ENCODE measurements at places on chromosomes 2 and 18.

- no peak for DNase-seq
Measured at GRCh38 chr2:140601342-140601741, 1529.5 kb downstream of the LRP1B start.

DNA sequence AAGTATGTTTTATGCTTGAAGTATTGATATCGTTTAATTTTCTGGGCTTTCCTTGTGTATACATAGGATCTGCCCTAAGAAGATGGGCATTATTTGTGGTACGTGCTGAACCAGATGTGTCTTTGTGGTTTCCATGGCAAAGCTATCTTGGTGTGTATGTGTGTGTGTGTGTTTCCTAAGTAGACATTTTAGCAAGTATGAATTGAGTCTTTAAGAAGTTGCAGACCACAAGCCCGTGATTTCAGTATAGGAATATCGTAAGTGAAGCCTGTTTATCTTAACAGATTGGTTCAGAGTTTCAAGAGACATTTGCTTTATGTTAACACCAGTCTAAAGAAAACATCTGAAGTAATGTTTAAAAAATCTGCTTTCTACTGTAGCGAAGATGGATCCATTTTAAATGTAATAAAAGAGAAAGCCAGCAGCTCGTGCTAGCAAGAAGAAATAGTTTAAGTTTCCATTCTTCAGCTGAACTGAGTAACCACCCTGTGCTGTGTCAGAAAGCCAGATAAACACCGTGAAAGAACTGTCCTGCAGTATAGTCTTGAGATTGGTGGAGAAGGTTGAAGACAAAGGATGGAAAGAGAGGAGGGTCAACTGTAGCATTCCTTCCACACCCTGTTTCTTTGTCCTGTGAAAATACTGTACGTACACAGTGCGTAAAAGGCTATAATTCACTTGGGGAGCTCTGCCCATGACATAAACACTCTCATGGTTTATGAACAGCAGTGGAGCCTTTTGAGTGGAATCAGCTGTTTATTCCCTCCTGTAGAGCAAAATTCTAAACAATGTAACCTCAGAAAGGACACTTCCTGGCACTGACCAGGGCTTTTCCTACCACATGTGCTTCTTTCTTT is 91.9 kb upstream of the FOSL2 start:
- no peak for DNase-seq

- no peak for DNase-seq
Measured at GRCh38 chr2:67585400-67585799, 188.3 kb downstream of the ETAA1 start.

DNA sequence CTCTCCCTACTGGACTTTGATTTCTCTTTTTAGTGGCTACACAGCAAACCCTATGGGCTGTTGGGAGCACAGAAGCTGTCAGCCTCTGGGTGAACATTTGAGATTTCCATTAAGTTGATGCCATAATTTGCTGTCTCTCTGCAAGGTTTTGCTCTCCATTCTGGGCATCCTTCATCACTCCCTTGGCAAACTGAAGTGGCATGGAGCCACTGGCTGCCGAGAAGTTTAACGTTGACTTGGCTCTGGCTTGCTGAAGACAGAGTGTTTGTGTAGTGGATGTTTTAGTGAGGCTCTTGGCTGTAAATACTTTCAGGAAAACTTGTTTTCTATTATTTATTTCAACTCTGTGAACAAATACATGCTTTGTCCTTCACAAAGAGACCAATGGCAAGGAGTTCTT is 91.5 kb downstream of the ALK start:
- DNase-seq: no peak

- DNase-seq: no peak
Measured at GRCh38 chr18:28132084-28132483, 44.8 kb downstream of the CDH2 start.

GRCh38 chr2:16050261-16050907 is 110.0 kb downstream of the MYCN start:
- DNase-seq: no peak

DNA sequence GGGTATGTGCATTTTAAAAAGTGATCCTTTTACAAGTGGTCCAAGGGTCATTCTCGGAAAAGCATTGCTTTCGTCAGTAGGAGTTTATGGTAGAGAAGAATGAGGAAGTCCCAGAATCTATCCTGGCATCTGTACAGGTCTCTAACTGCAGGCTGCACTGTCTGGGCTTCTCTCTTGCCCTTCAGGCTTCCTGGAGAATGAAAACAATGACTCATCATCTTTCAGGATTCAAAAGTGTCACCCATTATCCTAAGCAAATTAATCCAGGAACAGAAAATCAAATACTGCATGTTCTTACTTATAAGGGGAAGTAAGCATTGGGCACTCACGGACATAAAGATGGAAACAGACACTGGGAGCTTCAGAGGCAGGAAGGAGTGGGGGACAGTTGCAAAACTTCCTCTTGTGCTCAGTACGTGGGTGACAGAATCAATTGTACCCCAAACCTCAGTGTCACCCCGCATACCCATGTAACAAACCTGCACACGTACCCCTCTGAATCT is 60.2 kb upstream of the TXNDC2 start:
- peak; percentile 46 for DNase-seq

DNA sequence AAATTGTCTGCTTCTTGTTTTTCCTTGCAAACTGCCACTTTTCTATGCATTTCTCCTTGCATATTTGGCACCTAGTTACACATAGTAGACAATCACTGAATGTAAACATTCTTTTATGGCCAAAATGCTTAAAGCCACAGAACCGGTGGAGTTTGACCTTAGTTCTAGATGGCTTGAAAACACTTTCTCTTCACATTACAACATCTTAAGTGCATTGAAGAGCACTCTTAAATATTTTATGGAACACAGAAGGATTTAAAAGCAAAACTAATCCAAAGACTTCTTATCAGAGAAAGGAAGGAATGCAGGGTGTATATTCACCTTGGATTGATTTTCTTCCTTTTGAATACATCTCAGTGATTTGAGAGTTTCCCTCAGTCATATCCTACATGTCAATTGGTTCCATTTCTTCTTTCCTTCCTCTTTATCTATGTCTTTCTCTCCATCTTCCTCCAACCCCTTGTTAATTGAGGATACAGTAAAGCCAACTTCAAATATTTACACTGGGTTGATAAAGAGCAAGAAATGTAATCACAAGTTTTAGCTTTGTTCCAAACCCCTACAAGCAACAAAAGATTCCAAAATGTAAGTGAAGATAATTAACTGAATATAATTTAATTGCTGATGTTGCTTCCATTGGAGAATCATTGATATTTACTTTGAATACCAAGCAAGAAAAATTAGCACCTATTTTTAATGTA is 548.0 kb downstream of the CNTNAP5 start:
- DNase-seq: no peak

GRCh38 chr2:227817850-227818674 is 4.4 kb downstream of the CCL20 start:
- DNase-seq: no peak

GRCh38 chr18:63291278-63291677 is 28.3 kb downstream of the BCL2 start:
- DNase-seq: no peak

DNA sequence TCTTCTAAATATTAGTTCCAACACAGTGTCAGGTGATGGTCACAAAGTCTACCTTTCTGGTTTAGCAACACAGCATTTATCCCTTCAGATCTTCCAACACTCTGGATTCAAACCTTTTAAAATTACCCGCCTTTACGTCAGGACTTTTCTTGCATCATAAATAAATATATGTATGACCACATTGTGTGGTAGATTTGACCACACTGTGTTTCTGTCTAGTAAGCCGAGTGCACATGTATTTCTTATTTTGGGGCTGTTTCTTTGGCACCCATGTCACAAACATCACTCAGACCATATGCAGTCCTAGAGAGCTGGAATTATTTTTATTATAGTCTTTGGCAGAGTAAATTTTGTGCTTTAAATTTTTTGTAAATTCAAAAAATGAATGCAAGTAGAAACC is 172.1 kb downstream of the ANKRD44 start:
- no peak for DNase-seq

- DNase-seq: no peak
Measured at GRCh38 chr18:71583252-71583651, 960.9 kb downstream of the CBLN2 start.

DNA sequence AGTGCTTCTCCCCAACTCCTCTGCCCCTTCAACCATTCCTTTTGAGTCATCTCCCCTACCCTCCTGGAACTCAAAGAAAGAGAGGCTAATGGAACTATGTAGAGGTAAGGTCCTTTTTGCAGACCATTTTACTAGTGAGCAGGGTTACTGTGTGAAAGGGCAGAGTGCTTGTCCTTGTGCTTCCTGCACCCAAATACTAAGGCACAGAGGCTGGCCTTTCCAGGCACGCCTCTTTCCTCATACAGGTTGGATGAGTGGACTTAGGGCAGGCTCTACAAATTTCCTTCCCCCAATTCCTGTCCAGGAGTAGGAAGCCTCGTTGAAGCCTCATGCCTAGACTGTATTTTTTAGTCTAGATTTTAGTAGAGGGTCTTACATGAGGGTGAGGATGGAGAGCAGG is 288.8 kb upstream of the SLC14A2 start:
- DNase-seq: no peak

DNA sequence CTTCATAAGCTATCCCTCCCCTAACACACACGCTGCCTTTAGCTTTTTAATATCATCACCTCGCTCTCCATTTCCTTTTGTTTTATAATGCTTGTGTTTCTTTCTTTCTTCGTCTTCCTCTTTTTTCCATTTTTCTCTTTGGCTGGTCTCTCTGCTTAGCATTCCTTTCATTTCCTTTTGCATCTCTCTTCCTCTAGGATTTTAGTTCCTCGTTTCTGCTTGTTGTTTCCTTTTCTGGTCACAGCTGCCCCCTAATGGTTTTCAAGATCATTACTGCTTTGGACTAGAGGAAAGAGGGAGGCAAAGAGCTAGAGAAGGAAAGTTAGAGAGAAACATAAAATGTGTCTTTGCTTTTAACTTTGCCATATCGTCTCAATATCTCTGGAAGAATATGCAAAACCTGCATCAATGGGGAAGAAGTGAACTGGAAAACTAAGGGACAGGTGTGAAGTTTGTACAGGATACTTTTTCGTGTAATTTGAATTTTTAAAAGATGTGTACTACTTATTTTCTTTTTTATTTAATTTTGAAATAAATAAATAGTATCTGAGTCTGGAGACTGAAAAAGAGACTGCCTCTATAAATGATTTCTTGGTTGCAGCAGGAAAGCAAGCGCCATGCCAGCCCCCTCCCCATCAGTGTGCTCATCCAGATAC is 6.3 kb upstream of the NRP2 start:
- DNase-seq: no peak
